ENCODE measurements at places on chromosomes 5 and 9.

GRCh38 chr5:135883026-135883425, 12.6 kb downstream of the IL9 start:
- DNase-seq, result no peak

- no peak for DNase-seq
Observed at GRCh38 chr9:112186695-112187094, 11.6 kb upstream of the SUSD1 start.

- DNase-seq, result no peak
Observed at GRCh38 chr5:2155556-2155955, 272.8 kb upstream of the IRX4 start.

- no peak for DNase-seq
Observed at GRCh38 chr9:137575364-137575715, 3.4 kb downstream of the DPH7 start.

DNA sequence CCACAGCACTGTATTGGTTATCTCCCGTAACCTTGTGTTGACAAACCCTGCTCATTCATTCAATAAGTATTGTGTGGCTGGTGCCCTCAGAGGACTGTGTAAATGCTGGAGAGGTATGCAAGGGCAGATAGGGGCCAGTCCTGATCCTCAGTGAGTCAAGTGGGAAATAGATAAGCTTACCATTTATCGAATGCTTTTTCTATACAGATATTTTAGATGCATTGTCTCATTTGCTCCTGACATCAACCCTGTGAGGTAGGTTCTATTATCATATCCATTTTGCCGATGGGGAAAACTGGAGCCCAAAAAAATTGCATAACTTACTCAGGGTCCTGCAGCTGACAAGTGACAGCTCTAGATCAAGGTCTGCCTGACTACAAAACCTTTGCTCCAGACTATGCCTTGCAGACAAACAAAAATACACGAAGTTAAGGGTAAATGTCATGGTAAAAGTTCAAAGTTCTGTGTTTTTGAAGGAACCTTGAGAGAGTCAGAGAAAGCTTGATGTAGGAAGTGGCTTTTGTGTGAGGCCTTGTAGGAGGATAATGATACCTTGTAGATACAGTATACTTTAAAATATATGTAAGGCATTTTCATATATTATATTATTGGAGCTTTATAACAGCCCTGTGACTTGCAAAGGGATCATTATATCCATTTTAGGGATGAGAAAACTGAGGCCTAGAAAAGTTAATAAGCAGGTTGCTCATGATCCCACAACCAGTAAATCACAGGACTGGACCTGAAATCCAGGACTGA, 22.7 kb downstream of the CYFIP2 start:
- DNase-seq, result no peak

GRCh38 chr9:68626526-68626925, 78.5 kb upstream of the PIP5K1B start:
- no peak for DNase-seq

- no peak for DNase-seq
Observed at GRCh38 chr9:99019510-99020331, 76.0 kb downstream of the COL15A1 start.

DNA sequence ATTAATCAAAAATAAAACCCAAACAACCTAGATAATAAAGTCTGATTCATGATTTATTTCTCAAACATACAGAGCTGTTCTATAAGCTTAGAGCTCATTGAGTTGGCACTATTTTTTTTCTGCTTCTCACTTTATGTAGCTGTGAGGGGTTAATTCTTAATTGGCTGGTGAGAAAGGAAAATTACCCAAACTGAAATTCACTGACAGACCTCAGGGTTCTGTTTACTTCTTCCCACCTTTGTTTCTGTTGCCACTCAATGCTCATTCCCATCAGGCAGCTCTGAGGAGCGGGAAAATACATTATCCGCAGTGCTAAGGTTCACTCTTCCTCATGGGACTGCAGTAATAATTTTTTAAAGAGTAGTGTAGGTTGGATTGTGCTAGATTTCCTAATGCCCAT, 139.9 kb downstream of the KCTD16 start:
- no peak for DNase-seq

DNA sequence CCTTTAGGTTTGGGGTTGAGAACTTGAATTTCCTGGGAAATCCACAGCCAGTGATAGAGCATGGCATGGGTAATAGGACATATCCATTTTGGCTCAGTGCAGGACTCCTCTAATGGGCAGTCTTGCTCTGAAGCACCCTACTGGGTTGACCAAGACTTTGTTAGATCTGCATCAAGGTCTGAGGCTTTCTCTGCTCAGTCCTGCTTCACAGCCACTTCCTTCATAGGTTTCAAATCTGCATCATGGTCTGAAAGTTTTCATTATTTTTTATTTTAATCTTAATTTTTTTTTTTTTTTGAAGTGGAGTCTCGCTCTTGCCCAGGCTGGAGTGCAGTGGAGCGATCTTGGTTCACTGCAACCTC, 36.5 kb downstream of the KIF2A start:
- no peak for DNase-seq

DNA sequence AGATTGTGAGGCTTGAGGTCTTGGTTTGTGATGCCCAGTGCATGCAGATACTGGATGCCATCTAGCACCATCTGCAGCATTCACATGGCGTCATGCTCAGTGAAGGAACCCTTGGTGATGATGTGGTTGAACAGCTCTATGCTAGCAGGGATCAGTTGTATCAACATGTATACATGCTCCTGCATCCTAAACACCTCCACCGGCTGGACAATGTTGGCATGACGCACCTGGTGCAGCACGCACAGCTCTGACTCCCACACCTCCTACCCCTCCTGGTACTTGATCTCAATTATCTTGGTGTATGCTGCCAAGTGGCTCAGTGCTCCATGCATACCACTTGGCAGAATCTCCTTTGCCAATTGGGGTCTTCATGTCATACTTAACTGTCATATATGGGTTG, 49.1 kb downstream of the MTREX start:
- DNase-seq, result no peak

- DNase-seq, result no peak
Observed at GRCh38 chr5:42666869-42667268, 89.7 kb upstream of the CCDC152 start.

- DNase-seq, result no peak
Observed at GRCh38 chr5:34411470-34412346, 244.4 kb upstream of the RAI14 start.

GRCh38 chr9:123450098-123450770, 94.2 kb downstream of the CRB2 start:
- DNase-seq, result no peak

GRCh38 chr9:87875831-87876545, 6.7 kb upstream of the SPATA31E1 start:
- DNase-seq, result no peak

GRCh38 chr5:219460-219863, 1.3 kb downstream of the SDHA start:
- no peak for DNase-seq

GRCh38 chr9:112338561-112338960, 5.1 kb upstream of the PTBP3 start:
- no peak for DNase-seq

DNA sequence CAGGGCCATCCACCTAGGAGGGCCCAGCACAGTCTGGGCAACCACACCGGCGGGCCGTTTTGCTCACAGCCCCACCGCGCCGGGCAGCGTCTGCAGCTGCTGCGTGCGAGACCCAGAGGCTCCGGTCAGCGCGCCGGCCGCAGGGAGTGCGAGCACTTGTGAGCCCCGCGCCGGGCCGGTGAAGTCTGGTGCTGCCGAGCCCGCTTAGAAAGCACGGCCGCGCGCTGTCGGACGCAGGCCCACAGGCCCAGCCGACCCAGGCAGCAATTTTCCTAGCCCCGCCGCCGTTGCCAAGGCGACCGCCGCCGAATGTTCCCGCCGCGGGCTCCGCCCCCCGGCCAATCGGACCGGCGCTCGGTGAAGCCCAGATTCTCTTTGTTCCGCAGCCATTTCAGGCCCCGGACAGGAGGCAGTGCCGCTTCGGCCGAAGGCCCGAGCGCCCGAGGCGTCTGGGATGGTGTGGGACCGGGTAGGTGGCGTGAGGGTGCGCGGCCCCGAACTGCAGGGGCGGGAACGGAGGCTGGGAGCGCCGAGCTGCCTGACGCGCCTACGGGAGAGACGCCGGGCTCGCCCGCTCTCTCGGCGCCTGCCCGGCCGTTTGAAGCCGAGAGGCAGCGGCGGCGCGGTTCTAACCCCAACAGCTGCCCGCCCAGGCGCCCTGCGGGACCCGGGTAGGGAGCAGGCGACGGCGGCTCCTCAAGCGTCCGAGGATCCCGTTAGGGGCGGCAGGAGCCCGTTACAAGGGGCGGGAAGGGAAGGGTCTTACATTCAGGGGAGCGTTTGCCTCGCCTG, at the start of gene TNPO1:
TSS of gene TNPO1 (plus strand) at position 378 of the 792 bp plus-strand sequence. CDS start at position 455, 77 bp downstream.
- peak; percentile 78 for DNase-seq

Data from activated T-helper 1 cell treated with Interleukin-2 at 50 U/mL for 16 hours (primary cell).